Renal cortex interstitium (tissue), 15 donors: ENCODE measurements at places on chromosomes 5 and 9. TPM values are rescaled to one million over a fixed set of nuclear protein-coding genes. Genes with fewer than 3 reads are reported as not detected.

DNA sequence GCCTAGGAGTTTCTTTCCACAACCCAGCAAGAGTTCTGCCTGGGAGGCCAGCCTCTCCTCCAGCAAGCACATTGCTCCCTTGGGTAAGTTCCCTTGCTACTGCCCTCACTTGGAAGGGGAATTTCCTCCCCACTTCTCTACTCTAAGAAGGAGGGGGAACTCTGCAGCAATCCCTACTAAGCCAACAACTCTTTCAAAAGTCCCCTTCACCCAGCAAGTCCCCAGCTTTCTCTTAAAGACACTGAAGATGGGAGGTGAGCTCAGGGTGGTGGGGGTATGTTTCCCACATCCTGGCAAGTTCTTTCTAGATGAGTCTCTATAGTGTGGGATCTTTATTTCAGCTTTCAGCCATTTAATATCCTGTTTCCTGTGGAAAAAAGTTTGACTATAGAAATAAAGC lies 49.0 kb downstream of the PDE8B start:
- no peak for DNase-seq

- peak; percentile 38 for DNase-seq
These were observed 16.5 kb upstream of the PRSS3 start for GRCh38 chr9:33778700-33779351.

GRCh38 chr9:92468206-92468605 lies 14.1 kb downstream of the ASPN start:
- no peak for DNase-seq

DNA sequence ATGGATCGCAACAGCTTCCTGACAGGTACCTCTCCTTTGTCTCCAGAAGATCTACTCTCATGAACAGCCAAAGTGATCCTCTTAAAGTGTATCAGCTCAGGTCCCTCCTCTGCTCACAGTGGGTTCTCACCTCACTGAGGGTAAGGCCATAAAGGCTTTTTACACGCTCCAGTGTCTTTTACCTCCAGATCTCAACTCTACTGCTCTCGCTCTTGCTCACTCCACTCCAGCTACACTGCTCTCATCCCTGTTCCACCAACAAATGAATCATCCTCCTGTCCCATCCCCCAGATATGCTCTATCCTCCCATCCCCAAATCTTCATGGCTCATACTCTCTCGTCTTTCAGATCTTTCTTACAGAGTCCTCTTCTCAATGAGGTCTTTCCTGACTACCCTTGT lies 248.6 kb upstream of the EFNA5 start:
- DNase-seq, result no peak

DNA sequence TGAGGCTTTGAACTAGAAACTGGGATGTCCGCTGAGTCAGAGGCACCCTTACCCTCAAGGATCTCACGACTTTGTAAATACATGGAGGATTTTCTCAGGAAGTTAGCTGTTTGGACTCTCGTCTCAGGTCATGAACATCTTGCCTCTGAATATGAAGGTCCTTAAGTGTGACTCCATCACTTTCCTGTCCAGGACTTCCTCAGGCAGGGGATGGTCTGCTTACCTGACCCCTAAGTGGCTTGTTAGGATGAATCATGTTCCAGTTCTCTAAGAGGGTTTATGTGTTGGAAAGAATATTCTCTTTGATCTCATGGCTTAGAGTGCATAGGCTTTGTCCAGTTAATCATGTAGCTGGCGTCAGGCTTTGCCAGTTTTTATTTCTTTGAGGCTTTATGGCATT lies 511.7 kb upstream of the KLF4 start:
- no peak for DNase-seq

GRCh38 chr5:151168602-151169344 lies 11.2 kb upstream of the ANXA6 start:
- DNase-seq, result no peak

GRCh38 chr9:106039151-106039935 lies 345.0 kb downstream of the TMEM38B start:
- no peak for DNase-seq

DNA sequence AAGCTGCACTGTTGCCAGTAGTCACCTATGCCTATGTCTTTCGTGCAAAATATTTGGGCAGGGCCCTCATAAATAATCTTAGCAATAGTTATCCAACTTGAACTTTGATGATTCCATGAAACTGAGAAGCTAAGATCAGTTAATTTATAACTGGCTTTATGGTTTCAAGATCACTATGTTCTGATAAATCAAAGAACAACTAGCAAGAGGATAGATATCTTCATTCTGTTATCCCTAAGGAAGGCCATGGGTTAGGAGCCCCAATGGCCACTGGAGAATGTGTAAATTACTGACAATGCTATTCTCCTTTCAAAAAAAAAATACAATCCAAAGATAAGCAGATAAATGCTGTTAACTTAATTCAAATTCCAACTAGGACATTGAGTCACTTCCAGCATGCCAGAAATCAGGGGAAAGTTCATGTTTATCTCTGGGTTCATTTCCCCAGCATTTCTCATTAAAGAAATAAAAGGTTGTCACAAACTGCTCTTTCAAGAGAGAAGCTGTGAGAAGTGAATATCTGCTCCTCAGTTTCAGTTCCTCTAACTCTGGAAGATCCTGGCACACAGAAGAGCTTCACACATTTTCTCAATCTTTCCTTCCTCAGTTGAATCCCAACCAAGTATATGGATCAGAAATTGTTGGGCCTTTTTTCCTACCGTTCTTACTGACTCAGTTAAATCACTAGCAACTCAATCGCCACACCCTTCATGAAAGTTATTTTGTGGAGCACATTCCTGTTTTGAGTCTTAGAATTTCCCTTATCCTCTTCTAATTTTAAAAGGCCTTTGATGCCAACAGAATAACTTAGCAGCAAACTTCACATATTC lies 59.6 kb upstream of the SLC1A1 start:
- no peak for DNase-seq

DNA sequence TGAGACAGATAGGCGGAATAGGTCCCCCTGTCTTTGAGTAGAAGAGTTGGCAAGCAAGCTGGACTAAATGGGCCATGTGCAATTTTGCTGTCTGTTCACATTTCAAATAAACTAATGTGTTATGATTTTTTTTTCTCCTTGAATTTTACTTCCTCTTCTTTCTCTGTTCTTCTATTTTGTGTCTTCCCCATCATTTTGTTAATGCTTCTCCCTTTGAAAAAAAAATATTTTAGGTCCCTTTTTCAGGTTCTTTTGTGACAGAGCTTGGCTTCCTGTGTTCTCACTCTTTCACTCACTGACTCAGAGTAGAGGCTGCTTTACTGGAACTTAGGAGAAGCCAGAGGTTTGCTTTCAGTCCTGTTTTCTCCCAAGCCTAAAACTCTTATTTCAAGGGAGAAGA lies 48.1 kb downstream of the PTCD2 start:
- no peak for DNase-seq

DNA sequence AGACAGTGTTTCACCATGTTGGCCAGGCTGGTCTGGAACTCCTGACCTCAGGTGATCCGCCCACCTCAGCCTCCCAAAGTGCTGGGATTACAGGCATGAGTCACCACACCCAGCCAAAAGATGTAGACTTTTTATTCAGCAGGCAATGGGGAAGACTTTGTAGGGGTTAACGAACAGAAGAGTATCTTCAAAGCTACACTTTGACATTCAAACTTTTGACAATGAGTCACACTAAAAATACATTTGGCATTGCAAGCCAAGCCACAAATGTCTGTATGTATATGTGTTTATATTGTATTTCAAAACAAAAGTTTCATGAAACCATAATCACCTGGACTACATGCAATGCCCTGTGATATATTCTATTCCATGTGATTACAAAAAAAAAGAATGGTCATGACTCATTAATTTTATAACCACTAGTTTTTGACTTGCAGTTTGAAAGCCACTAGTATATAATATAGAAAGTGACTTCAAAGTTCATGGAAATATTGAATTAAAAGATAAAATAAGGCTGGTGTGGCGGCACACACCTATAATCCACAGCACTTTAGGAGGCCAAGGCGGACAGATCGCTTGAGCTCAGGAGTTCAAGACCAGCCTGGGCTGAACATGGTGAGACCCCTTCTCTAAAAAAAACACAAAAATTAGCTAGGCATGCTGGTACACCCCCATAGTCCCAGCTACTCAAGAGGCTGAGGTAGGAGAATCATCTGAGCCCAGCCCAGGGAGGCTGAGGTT lies 8.3 kb downstream of the DIMT1 start:
- DNase-seq, result no peak

DNA sequence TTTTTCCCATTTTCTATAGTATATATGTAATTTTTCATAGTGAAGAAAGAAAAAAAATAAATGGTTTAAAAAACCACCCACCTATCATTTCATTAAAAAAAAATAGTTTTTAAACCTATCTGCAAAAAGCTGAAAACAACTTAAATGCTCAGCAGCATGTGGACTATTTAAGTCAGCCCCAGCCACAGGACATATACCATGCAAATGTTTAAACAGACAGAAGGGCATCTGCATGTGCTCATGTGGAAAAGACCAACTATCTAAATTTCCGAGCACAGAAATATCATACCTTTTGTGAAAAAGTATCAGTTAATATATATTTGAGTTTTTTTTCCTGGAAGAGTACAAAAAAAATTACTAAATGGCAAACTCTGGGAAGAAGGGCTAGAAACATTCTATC lies 143.4 kb downstream of the EPB41L4A start:
- no peak for DNase-seq

DNA sequence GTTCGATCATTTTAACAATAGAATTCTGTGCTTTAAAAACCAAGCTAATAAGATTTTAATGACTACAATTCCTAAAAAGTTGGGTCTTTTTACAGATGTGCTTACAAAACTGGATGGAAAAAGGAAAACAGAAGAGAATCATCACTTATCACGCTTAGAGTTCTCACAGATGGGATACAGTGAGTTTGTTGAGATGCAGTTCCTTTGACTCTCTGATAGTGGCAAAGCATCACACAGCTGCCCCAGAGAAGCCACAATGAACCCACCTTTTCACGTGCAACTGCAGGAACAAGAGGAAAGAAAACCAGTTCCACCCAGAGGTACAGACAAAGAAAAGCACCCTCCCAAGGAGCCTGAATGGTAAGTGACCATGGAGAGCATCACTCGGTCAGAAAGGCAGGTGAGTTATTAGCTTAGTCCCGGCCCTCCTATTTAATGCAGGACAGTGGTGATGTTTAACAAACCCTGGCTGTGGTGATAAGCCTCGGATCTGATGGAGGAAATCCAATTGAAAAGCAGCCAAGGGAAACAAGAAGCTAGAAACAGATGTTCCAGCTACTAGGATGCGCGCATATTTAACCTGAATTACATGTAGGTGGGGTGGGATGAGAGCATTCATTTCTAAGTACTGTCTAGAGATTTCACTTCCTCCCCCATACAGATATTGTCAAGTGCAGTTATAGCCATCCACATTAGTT lies 167.7 kb downstream of the TARS1 start:
- DNase-seq, result no peak

- DNase-seq, result no peak
These were observed 36.4 kb upstream of the RAPGEF6 start for GRCh38 chr5:131671409-131671808.

GRCh38 chr5:38795986-38796741 lies 49.6 kb upstream of the OSMR start:
- DNase-seq, result no peak

GRCh38 chr9:36812556-36812955 lies 221.5 kb downstream of the PAX5 start:
- DNase-seq, result no peak

GRCh38 chr5:62346748-62347147 lies 40.7 kb downstream of the KIF2A start:
- no peak for DNase-seq

GRCh38 chr9:90188656-90189055 lies 454.0 kb downstream of the DIRAS2 start:
- no peak for DNase-seq

- no peak for DNase-seq
These were observed 61.4 kb downstream of the C5orf15 start for GRCh38 chr5:133907075-133907474.

DNA sequence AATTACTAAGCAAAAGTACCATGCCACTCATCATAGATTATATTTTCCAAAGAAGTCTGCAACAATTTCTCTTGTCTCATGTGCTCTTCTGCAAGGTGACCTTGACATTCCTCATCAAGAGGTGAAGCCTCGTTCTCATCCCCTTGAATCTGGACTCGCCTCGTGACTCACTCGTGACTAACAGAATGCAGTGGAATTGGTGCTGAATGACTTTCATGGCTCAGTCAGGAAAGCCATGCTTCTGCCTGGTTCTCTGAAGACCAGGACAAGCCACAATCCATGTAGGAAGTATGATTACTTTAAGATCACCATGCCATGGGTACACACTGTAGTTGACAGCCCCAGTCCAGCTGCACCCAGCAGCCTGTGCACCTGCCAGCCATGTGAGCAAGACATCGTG lies 335.8 kb downstream of the GADD45G start:
- no peak for DNase-seq

GRCh38 chr9:36993933-36994764 lies 39.9 kb downstream of the PAX5 start:
- no peak for DNase-seq

DNA sequence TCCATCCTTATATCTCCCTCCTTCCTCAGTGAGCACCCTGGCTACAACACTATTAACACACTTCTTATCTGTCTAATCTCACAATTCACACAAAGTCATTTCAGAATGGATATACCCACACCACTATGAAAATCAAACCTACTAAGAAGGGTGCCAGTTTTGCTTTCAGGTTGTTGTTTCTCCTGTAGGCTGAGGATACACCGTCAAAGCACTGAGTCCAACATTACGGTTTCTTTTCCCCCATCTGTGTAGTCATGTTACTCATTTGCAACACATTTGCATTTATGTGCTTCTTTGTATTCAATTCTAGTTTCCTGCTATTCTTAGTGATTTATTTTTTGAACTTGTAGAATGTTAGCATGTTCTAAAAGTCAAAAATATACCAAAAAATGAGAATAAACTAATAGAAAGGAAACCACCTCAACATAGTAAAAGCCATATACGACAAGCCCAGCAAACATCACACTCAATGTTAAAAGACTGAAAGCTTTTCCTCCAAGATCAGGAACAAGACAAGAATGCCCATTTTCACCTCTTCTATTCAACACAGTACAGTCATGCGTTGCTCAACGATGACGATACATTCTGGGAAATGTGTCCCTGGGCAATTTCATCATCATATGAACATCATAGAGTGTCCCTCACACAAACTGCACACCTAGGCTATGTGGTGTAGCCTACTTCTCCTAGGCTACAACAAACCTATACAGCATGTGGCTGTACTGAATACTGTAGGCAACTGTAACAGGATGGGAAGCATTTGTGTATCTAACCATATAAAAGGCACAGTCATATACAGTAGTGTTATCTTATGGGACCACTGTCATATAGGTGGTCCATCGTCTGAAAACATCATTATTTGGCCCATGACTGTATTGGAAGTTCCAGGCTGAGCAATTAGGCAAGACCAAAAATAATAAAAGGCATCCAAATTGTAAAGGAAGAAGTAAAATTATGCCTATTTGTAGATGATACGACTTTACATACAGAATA lies 6.3 kb downstream of the ROR2 start:
- DNase-seq, result no peak

- peak; percentile 57 for DNase-seq
These were observed 8.3 kb upstream of the TBC1D2 start for GRCh38 chr9:98263482-98264357.

- DNase-seq, result peak; percentile 9
These were observed 1.2 kb upstream of the INSL6 start for GRCh38 chr9:5186416-5187169.

- no peak for DNase-seq
These were observed 2.4 kb upstream of the C9orf50 start for GRCh38 chr9:129623331-129623730.

Gene SLC4A9
- polyA plus RNA-seq, result 43.4 TPM

Gene NUDT2
- 36.2 TPM for polyA plus RNA-seq

Gene IL3
- polyA plus RNA-seq, result not detected

Gene SPATA9
- polyA plus RNA-seq, result 1.2 TPM
